Fibroblast of skin of abdomen (primary cell): ENCODE measurements at places on chromosomes 2 and 18.
A peak's percentile ranks its signal among the peaks of the same experiment; 100 is the strongest.

GRCh38 chr2:20023688-20024087 is 11.2 kb upstream of the MATN3 start:
- DNase-seq = no peak

DNA sequence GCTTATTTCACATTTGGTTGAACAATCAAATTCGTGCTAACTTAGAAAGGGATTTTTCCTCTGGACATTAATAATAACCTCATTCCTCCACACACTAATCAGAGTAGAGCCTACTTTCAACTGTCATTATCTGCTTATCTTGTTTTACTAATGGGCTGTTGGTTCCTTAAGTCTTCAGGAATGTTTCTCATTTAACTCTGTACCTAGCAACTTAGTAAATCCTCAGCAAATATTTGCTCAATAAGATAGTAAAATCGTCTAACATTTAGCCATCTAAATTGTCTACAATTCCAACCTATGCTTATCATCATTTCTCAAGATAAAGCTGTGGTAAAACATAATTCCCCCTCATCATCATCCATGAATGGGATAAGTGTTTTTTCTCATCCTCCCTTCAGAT is 98.1 kb downstream of the CDH2 start:
- peak; percentile 39 for DNase-seq

GRCh38 chr2:183019718-183020442 is 18.4 kb downstream of the NCKAP1 start:
- DNase-seq = no peak

DNA sequence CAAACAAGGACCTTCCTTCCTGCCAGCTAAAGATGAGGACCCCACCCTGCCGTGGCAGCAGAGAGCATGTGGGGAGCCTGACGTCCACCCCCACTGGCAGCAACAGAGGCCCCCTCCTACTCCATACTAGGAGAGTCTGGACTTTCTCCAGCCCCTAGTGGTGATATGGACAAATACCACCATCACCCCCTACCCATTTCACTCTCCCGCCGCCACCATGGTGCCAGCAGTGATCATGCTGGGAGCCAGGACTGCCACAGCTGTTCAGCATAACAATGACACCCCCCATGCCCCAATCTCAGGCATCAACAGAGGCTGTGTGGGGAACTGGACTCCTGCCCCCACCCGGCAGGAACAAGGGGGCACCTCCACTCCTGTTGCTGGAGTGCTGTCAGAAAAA is 42.7 kb upstream of the ATP9B start:
- DNase-seq = no peak
